AG04450 (cell line): ENCODE measurements at places on chromosomes 3 and 15.
A peak's percentile ranks its signal among the peaks of the same experiment; 100 is the strongest.

DNA sequence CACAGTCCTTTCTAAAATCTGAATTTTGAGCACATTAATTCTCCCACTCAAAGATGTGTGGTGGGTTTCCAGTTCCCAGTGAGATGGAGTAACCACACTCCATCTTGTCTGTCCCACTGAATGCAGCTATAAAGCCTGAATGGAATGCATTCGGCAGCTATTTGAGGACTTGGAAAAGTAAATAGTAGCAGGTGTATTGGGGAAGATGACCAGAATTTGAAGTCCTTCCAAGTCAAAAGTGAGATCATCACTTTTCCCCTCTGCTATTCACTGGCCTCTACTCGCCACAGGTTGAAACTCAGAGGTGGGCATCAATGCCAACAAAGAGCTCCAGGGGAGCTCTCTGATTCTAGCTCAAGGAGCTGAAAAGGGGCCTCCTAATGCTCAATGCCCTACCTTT is 8.1 kb upstream of the GNB5 start:
- DNase-seq: no peak

GRCh38 chr15:31367021-31367729 is 40.5 kb downstream of the KLF13 start:
- DNase-seq: no peak

GRCh38 chr15:89129123-89129815 is 41.0 kb downstream of the ABHD2 start:
- DNase-seq: no peak

DNA sequence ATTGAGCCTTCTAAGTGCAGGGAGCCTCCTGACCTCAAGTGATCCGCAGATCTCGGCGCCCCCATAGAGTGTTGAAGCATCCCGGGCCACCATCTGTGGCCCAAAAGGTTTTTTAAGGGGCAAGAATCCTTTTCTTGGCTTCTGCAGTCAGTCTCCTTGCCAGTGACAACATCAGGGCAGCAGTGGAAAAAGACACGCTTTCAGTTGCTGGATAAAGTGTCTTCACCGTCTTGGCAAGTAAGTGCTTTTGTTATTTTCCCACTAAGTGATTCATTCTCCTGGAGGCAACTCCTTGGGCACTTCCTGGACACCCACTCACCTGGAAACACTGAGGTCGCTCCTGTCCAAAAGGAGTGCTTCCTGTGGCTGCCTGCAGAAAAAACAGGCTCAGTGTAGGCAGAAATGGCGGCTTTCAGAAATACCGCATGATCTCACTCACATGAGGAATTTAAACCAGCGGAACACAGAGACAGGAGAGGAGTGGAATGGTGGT is 71.7 kb upstream of the ABHD2 start:
- no peak for DNase-seq

DNA sequence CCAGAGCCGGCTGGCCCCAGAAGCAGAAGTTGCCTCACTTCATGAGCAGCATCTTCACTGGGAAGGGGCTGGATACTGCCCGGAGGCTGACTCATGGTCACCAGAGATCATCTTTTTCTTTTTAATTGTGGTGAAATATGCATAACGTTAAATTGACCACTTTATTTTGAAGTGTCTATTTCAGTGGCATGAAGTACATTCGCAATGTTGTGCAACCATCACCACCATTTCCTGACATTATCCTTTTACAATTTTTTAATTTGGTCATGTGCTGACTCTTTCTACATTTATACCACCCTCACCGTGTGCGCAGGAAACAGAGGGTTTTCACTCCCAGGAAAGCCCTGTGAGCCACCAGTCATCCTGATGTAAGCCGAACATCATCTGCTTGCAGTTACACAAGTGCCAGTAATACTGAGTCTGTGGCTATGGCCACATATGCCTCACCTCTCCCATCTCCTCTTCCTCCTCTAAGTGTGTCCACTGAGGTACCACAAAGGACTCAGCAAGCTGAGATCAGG is 51.6 kb upstream of the ABHD17C start:
- DNase-seq: no peak

GRCh38 chr3:123374016-123374415 is 74.9 kb downstream of the ADCY5 start:
- DNase-seq: no peak

GRCh38 chr15:49055630-49056029 is 9.4 kb upstream of the SECISBP2L start:
- no peak for DNase-seq

DNA sequence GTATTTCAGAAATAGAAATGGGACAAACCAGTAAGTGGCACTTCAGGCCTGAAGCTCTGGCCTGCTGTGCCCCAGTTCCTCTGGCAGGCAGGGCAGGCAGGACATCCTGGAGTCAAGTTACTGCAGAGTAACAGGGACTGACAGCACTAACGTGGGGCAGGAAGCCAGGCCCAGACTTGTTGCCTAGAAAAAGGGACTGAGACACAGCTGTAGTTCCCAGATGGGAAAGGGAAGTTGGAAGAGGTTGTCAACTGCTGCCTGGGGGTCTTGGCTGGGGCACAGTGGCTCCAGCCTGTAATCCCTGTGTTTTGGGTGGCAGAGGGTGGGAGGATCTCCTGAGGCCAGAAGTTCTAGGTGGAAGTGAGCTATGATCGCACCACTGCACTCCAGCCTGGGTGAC is 171.9 kb downstream of the FMN1 start:
- DNase-seq: no peak

- DNase-seq: peak; percentile 61
These were observed 157.6 kb downstream of the UACA start for GRCh38 chr15:70605606-70606410.

GRCh38 chr3:65948841-65949573 is 89.7 kb downstream of the MAGI1 start:
- no peak for DNase-seq

GRCh38 chr15:77784361-77785292 is 151.9 kb upstream of the LINGO1 start:
- no peak for DNase-seq

GRCh38 chr15:50046867-50047266 is 72.2 kb downstream of the ATP8B4 start:
- DNase-seq: no peak

DNA sequence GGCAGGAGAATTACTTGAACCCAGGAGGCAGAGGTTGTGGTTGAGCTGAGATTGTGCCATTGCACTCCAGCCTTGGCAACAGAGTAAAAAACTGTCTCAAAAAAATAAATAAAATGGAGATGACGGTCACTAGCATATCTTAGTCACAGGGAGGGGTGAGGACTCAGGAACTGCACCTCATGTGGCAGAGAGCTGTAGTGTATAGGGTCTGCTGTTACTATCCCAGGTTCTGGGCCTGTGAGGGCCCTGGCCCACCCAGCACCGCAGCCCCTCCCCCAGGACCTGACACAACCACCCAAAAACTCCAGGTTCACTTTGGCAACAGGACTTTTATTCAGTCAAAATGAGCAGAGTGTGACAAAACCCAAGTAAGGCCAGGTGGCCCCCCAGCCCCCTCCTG is 22.3 kb downstream of the RNU5B-1 start:
- no peak for DNase-seq

DNA sequence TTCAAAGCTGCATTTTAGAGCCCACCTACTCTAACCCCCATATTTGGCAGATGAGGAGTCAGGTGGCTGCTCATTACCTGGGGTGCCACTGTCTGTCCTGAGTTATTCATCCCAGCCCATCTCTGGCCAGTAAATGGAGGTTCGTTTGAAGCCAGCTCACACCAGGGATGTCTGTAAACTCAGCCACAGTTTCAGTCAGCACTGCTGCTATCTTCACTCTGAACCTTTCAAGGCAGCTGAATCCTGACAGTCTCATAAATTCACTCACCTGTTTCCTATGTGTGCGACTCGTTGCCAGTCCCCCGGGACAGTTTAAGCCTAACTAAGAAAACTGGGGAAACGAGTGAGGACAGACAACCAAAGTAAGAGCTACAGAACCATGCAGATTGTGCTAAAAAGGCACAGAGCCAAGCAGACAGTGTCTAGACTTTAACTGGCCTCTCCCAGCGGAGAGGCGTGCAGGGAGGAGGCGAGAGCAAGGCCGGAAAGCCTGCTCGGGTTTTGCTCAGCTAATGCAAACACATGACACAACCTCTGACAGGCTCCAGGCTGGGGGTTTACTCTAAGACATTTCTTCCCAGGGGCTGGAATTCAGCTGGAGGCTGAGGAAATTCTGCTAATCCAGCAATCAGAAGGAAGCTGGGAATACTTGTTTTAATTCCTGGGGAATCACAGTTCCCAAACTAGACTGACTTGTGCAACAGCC is 12.0 kb downstream of the FSTL1 start:
- peak; percentile 71 for DNase-seq

GRCh38 chr3:100158918-100159330 is 44.6 kb upstream of the FILIP1L start:
- DNase-seq: no peak

GRCh38 chr15:70240820-70241430 is 143.2 kb upstream of the TLE3 start:
- no peak for DNase-seq

- no peak for DNase-seq
These were observed 95.6 kb downstream of the RAB11A start for GRCh38 chr15:65964792-65965433.

- DNase-seq: no peak
These were observed 94.9 kb downstream of the MEX3B start for GRCh38 chr15:81950841-81951414.

- no peak for DNase-seq
These were observed 86.3 kb upstream of the MEX3B start for GRCh38 chr15:82132096-82132495.

GRCh38 chr3:124935264-124935663 is 713 bp upstream of the MUC13 start:
- DNase-seq: no peak

DNA sequence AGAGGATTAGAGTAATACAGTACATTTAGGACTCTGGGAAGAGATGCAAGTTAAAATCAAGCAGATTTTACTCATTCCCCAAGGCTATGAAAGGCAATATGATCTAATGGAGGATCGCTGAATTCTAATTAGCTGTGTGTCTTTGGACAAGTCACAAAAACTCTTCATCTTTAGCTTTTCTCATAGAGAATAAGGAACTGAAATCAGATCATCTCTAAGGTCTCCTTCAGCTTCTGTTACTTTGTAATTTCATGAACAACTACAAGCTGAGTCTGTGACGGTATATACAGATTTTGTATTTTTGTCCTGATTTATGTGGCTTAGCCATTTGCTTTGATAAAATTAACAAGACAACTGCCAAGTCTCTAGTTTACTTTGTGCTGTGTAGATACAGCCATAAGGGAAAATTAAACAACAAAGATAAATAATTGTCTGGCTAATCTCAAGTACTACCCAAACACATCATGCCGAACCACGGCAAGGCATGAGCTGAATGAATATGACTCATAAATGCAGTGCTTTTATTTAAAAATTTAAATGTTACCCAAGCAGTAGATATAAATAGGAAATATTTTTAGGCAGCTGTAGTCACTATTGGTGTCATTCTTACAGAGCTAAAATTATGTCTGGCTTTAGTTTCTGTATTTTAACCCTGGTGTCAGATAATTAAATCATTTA is 81.5 kb downstream of the GAP43 start:
- DNase-seq: no peak

GRCh38 chr3:54888162-54888561 is 39.7 kb downstream of the LRTM1 start:
- no peak for DNase-seq

DNA sequence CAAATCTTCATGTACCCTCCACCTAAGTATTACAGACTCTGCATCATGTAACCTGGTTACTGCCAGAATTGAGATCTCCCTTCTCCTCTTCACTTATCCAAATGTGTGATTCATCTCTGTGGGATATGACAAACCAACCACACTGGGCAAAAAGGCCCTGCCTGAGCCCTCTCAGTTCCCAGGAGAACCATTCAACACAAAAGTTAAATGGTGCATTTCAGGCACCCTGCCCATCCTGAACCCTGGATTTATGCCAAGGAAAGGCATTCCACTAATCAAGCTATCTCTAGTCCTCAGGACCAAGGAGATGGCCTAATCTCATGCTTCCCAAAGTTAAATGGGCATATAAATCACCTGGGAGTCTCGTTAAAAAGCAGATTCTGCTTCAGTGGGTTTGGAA is 108.5 kb downstream of the TNIK start:
- peak; percentile 60 for DNase-seq

GRCh38 chr3:36876181-36876936 is 68.5 kb downstream of the TRANK1 start:
- no peak for DNase-seq

DNA sequence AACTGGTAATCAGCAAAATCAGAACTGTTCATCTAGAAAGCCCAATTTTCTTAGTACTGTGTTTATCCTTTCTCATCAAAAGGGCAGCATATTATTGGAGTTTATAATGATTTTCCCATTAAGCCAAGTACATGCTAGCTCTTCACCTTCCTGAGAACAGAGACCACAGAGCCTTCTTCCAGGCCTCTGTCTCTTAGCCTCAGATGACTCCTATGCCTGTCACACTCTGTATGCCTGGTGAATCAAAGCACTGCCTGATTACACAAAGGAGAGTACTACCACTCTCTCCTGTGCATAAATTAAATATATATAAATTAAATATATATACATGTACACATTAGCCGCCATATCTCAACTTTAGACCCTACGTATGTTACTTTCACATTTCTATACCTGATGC is 636.1 kb downstream of the NTRK3 start:
- DNase-seq: no peak

- DNase-seq: no peak
These were observed 36.2 kb upstream of the SLC6A6 start for GRCh38 chr3:14366248-14366647.

GRCh38 chr15:77895742-77896141 is 181.8 kb downstream of the TBC1D2B start:
- DNase-seq: no peak

DNA sequence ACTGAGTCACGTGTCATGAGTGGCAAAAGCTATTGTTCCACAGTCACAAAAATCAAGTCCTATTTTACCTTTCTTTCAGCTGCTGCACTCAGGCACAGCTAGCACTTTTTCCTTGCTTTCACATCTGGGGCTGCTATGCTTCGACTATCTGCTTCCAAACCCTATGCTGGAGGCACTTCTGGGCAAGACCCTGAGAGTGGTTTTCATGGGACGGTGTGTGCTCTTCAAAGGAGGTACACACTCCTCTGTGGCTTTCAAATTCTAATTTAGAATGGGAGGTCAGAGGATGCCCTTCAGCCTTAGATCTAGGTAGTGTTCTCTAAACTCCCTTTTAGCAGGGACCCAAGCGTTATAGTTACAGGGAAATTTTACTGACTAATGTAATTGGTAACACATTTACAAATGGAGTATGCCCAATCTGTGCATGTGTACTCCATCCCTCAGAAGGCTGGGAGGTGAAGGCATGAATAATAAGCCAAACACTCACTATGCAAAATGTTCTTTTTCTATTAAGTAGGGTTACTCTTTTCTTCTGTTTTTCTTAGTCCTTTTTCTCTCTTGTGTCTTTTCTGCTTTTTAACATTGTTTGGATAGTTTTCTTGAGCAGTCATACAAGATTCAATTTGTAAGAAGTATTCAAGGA is 188.3 kb downstream of the LSAMP start:
- no peak for DNase-seq

GRCh38 chr3:38649500-38650247 is at the start of gene SCN5A:
TSS of gene SCN5A (minus strand) at chr3:38649687. CDS start at chr3:38633307, 16,380 bp downstream.
- DNase-seq: no peak

GRCh38 chr15:42547918-42548248 is 710 bp downstream of the LRRC57 start:
- no peak for DNase-seq

- DNase-seq: no peak
These were observed 18.7 kb upstream of the APH1B start for GRCh38 chr15:63258658-63259057.
